Naive thymus-derived CD4-positive, alpha-beta T cell (primary cell): ENCODE measurements at places on chromosomes 5 and 9. TPM values are rescaled to one million over a fixed set of nuclear protein-coding genes. Genes with fewer than 3 reads are reported as not detected.

The HRH2 gene
- 23.2 and 23.8 TPM in 2 replicates for total RNA-seq

GRCh38 chr5:138169124-138169523 is 9.3 kb downstream of the BRD8 start:
- H3K4me3 ChIP-seq: no peak overlapping the region
- H3K36me3 ChIP-seq: peaks cover 56% of the 10 kb centered on the region
- no peaks in the 10 kb centered on the region for H3K27me3 ChIP-seq
- no peaks in the 10 kb centered on the region for H3K4me1 ChIP-seq
- H3K27ac ChIP-seq: no peak overlapping the region
- DNase-seq: no peak

GRCh38 chr9:101579711-101580545 is 14.8 kb downstream of the PPP3R2 start:
- no peaks in the 10 kb centered on the region for H3K27me3 ChIP-seq
- H3K27ac ChIP-seq: no peak overlapping the region
- no peak for DNase-seq
- H3K4me3 ChIP-seq: no peak overlapping the region
- peaks cover 10% of the 10 kb centered on the region for H3K4me1 ChIP-seq

DNA sequence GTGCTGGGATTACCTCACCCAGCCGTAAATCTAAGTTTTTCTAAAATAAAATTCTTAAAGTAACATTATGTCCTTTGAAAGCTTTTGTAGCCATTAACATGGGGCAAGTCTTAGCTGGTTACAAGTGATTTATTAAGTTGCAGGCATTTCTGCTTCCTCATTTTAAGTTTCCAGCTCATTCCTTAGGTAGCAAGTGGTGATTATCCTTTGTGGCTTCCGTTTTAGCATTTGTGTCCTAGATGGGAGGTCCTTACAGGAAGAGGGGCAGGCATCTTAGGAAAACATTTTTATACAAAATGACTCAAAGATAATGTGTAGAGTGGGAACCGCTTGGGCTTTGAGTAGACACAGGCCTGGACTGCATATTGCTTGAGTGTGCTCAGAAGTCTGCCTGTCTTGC is 35.0 kb upstream of the ROPN1L start:
- H3K27me3 ChIP-seq: no peaks in the 10 kb centered on the region
- H3K27ac ChIP-seq: no peak overlapping the region
- no peak overlapping the region for H3K4me3 ChIP-seq
- DNase-seq: no peak
- no peaks in the 10 kb centered on the region for H3K4me1 ChIP-seq
- H3K36me3 ChIP-seq: peaks cover 35% of the 10 kb centered on the region

The SLC44A1 gene
- total RNA-seq: 11.1 TPM

DNA sequence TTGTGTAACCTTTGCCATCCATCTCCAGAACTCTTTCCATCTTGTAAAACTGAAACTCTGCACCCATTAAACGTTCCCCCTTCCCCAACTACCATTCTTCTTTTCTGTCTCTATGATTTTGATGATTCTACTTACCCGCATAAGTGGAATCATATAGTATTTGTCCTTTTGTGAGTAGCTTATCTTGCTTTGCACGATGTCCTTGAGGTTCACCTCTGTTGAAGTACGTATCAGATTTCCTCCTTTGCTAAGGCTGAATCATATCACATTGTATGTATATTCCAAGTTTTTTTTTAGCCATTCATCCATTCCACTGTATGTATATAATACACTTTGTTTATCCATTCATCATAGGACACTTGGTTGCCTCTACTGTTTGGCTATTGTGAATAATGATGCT is 2.9 kb upstream of the RNF130 start:
- H3K36me3 ChIP-seq: no peaks in the 10 kb centered on the region
- H3K27me3 ChIP-seq: peaks cover 3% of the 10 kb centered on the region
- peaks cover 6% of the 10 kb centered on the region for H3K4me1 ChIP-seq
- no peak overlapping the region for H3K4me3 ChIP-seq
- no peak overlapping the region for H3K27ac ChIP-seq

- no peaks in the 10 kb centered on the region for H3K27me3 ChIP-seq
- H3K4me3 ChIP-seq: no peak overlapping the region
- H3K36me3 ChIP-seq: no peaks in the 10 kb centered on the region
- H3K27ac ChIP-seq: no peak overlapping the region
- DNase-seq: no peak
Measured at GRCh38 chr9:20207176-20207575, 415.1 kb downstream of the MLLT3 start.

DNA sequence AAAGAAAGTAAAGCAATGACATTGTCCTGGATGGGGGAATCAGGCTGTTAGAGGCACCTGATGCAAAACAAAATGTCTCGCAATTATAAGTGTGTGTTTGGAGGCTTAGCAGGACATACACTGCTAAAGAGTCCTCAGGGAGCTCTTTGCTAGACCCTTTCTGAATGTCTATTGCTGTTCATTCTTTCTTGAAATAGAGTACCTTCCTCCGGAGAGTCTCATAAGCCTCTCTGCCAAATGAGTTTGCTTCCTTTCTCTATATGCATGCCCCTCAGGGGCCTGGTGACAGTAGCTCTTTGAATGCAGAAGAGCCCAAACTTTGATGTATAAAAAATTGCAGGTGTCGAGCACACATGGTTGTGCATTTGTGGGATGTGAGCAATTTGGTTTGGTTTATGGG is 26.4 kb upstream of the ADAMTSL1 start:
- H3K36me3 ChIP-seq: no peaks in the 10 kb centered on the region
- no peak for DNase-seq
- H3K4me1 ChIP-seq: no peaks in the 10 kb centered on the region
- no peak overlapping the region for H3K27ac ChIP-seq
- H3K27me3 ChIP-seq: no peaks in the 10 kb centered on the region
- H3K4me3 ChIP-seq: no peak overlapping the region

DNA sequence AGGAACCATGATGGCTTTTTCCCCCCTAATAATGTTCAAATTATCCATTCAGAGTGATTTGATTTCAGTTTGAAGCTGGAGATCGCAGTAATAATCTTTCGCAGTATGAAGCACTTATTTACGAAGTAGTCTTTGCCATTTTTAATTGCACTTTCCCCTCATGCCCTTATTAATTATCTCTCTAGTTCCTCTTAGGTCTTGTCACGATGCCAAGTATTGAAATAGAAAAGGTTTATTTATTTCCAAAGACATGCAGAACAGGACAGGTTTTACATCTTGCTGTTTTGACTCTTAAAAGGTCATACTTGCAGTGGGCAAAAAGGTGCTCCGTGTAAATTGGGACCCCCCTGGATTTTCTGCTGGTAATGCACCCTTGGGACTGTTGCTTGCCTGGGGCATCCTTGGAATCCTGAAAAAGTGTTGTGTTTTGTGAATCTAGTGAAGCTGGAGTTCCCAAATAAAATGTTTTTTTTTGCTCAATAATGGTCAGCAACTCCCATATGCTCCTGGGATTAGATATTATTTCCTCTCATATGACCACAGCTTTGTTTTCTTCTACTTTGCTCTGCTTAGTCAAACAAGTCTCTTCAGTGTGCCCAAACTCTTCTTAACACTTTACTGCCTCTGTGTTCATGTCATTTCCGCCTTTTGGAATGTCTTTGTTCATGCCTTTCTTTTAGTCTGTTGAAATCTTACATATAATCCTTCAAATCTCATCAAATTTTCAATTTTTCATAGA is 278.3 kb downstream of the TMEM38B start:
- H3K27ac ChIP-seq: no peak overlapping the region
- DNase-seq: no peak
- H3K36me3 ChIP-seq: no peaks in the 10 kb centered on the region
- H3K27me3 ChIP-seq: no peaks in the 10 kb centered on the region
- no peaks in the 10 kb centered on the region for H3K4me1 ChIP-seq
